ENCODE measurements at places on chromosomes 16 and 17.

DNA sequence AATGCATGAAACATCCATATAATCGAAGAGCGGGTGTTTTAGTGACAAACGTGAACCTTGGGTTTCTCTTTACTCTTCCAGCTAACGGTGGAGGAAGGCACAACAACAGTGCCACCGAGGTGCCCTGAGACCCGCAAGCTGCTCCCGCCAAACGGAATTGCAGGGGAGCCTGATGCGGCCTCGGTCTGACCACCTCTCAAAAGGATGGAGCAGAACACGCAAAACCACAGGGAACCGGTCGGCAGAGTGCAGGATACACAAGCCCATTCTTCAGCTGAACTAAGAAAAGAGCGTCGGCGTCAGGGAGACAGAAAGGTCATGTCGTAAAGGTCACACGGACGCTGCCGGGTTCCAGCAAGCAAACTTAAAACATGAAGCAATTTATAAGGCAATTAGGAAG, 109.5 kb upstream of the ZNF750 start:
- H3K36me3 ChIP-seq: peaks cover 73% of the 10 kb centered on the region
- H3K4me3 ChIP-seq: no peak overlapping the region
- DNase-seq: no peak
- no peaks in the 10 kb centered on the region for H3K27me3 ChIP-seq
- no peaks in the 10 kb centered on the region for H3K4me1 ChIP-seq

GRCh38 chr17:69401251-69401650, 13.2 kb upstream of the MAP2K6 start:
- no peaks in the 10 kb centered on the region for H3K36me3 ChIP-seq
- H3K4me3 ChIP-seq: no peak overlapping the region
- no peaks in the 10 kb centered on the region for H3K4me1 ChIP-seq
- peaks cover 3% of the 10 kb centered on the region for H3K27me3 ChIP-seq
- H3K27ac ChIP-seq: no peak overlapping the region

DNA sequence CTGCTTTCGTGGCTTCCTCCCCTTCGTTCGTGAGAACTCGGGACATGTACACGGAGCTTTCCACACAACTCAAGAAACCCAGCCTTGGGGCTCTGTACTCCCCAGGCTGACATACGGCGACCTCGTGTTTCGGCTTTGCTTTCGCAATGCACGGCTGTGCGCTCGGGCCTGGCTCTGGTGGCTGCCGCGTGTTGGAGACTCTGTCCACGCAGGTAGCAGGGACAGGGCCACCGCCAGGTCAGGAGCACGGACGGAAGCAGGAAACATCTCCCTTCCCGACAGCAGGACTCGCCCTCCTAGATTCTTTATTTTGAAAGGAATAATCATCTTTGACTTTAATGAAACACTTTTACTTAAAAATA, 17.3 kb downstream of the UTS2R start:
- peaks cover 2% of the 10 kb centered on the region for H3K36me3 ChIP-seq
- H3K27me3 ChIP-seq: no peaks in the 10 kb centered on the region
- H3K27ac ChIP-seq: no peak overlapping the region

GRCh38 chr16:1447965-1448364, 3.6 kb upstream of the CCDC154 start:
- no peak overlapping the region for H3K4me3 ChIP-seq
- H3K27me3 ChIP-seq: no peaks in the 10 kb centered on the region
- no peaks in the 10 kb centered on the region for H3K36me3 ChIP-seq
- H3K4me1 ChIP-seq: no peaks in the 10 kb centered on the region
- DNase-seq: no peak
- no peak overlapping the region for H3K27ac ChIP-seq

DNA sequence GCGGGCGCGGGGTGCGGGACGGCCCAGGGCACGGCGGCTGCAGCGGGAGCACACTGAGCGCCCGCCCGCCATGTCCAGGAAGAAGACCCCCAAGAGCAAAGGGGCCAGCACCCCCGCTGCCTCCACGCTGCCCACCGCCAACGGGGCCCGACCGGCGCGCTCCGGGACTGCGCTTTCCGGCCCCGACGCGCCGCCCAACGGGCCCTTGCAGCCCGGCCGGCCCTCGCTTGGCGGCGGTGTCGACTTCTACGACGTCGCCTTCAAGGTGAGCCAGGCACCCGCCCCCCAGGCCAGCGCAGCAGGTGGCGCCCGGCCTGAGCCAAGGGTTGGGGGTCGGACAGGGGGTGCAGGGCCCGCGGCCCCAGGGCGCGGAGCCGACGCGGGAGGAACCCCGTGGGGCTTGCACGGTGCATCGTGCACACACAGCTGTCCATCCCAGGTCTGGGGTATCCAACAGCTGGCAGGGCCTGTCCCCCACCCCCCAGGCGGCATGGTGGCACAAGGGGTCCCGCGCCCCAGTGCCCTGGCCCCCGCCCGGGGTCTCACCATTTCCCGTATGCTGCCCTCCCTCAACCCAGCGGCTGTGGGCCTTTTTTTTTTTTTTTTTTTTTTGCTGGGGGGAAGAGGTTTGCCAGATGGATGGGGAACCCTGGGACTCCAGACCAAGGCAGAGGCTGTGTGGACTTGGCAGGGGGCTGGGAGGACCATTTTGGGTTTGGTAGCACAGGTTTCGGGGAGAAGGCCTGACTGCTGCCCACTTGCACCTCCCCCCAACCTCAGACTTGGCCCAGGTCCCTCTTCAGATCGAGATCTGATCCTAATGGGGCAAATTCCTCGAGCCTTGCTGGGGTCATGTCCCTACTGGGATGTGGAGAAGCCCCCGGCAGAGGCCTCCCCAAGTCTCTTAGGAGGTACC, 547 bp downstream of the RAB26 start:
- peak overlapping the region; percentile 38 for H3K4me3 ChIP-seq
- DNase-seq: peak; percentile 61
- peaks cover 15% of the 10 kb centered on the region for H3K4me1 ChIP-seq
- peaks cover 30% of the 10 kb centered on the region for H3K36me3 ChIP-seq
- no peak overlapping the region for H3K27ac ChIP-seq
- no peaks in the 10 kb centered on the region for H3K27me3 ChIP-seq

DNA sequence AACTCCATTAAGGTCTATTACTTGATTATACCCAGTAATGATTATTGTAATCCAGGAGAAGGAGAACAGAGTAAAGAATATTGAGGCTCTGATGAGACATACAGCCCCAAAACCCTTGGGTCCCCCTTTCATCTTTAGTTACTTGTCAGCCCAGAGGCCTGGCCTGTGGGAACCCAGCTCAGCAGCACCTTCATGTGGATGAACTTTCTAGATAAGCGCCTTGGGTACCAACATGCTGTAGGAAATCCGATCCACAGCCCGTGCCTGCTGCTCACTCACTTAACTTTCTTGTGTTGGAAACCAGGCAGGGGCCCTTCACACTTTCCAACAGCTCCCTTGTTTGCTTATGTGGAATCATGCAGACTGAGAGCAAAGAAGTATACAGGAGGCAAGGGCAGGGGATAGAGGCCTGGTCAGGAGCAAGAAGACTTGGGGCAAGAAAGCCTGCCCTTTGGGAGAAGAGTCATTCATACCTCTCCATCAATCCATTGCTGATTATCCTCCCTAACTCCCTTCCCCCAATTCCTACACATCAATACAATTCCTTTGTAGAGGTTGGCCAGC, 64.0 kb upstream of the SOX9 start:
- no peaks in the 10 kb centered on the region for H3K4me1 ChIP-seq
- H3K27ac ChIP-seq: no peak overlapping the region
- no peaks in the 10 kb centered on the region for H3K36me3 ChIP-seq
- no peaks in the 10 kb centered on the region for H3K27me3 ChIP-seq

DNA sequence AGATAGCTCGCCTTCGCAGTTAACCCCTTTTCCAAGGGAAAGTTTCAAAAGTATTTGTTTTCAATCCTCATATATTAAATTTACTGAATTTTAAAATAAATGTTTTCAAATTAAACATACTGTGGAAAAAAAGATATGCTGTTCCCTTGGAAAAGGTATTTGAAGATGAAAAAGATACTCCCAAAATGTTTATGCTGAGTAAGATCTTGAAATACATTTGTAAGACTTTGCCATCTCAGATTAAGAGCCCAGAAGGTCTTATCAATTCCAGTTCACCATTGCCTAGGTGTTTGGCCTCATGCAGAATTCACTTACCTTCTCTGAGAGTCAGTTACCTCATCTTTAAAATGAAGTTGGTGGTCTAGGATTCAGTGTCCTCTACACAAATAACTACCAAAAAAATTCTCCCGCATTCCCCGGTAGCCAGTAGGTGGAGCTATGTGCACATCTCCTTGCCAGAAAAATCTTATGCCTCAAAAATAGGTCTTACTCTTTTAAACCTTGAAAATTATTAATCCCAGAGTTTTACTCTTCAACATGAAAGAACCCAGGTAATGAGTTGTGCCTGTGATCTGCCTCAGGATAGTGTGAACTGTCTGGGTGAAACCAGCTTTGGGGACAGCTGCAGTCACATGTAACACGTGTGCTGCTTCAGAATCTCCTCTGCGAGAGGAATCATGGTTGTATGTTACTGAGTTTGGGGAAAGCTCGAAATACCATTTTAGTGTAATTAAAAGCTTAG, 178.3 kb downstream of the MRTFB start:
- peaks cover 27% of the 10 kb centered on the region for H3K36me3 ChIP-seq
- H3K4me3 ChIP-seq: no peak overlapping the region
- H3K4me1 ChIP-seq: peaks cover 4% of the 10 kb centered on the region
- no peaks in the 10 kb centered on the region for H3K27me3 ChIP-seq

DNA sequence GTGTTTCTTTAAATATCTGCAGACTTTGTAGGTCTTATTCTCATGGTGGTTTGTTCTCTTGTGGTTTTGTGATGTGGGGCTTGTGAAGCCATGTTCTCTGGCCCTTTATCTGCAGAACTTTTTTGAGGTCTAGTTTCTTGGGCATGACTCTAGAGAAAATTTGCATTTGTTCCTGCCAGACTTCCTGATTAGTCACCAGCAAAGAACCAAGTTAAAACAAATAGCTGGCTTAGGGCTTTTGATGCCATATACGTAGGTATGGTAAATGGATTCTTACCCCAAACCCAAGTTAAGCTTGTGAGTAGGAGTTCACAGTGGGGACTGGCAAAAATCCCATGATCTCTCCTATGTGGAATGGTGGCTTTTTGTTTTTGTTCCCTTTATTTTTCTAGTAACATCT, 68.7 kb upstream of the IRX3 start:
- no peak overlapping the region for H3K27ac ChIP-seq
- H3K27me3 ChIP-seq: peaks cover 16% of the 10 kb centered on the region
- no peaks in the 10 kb centered on the region for H3K36me3 ChIP-seq
- no peak overlapping the region for H3K4me3 ChIP-seq
- H3K4me1 ChIP-seq: no peaks in the 10 kb centered on the region

- no peaks in the 10 kb centered on the region for H3K36me3 ChIP-seq
- H3K4me1 ChIP-seq: no peaks in the 10 kb centered on the region
- H3K27ac ChIP-seq: no peak overlapping the region
- DNase-seq: no peak
- H3K27me3 ChIP-seq: no peaks in the 10 kb centered on the region
- no peak overlapping the region for H3K4me3 ChIP-seq
Measured at GRCh38 chr17:64687961-64688360, 25.9 kb upstream of the SMURF2 start.

DNA sequence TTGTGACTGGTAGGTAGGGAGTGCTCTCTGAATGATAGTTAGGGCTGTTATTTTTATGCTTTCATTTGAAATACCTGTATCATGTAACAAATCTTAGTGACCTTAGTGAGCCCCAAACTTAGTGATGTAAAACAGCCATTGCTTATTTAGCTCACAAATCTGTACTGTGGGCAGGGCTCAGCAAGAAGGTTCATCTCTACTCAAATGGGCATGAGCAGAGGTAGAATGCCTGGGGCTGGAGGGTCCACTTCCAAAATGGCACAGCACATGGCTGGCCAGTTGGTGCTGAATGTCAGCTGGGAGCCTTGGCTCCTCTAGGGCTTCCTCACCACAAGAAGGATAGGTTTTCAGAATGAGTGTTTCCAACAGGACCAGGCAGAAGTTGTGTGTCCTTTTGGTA, 49.3 kb upstream of the FOXF1 start:
- peaks cover 7% of the 10 kb centered on the region for H3K27me3 ChIP-seq
- H3K4me3 ChIP-seq: no peak overlapping the region
- DNase-seq: no peak
- no peak overlapping the region for H3K27ac ChIP-seq

- H3K4me1 ChIP-seq: peaks cover 72% of the 10 kb centered on the region
- no peaks in the 10 kb centered on the region for H3K27me3 ChIP-seq
- DNase-seq: no peak
- no peak overlapping the region for H3K4me3 ChIP-seq
- H3K36me3 ChIP-seq: no peaks in the 10 kb centered on the region
- H3K27ac ChIP-seq: no peak overlapping the region
Measured at GRCh38 chr17:77366558-77367245, 225.9 kb downstream of the SEC14L1 start.

- H3K36me3 ChIP-seq: no peaks in the 10 kb centered on the region
- H3K4me3 ChIP-seq: no peak overlapping the region
- H3K4me1 ChIP-seq: no peaks in the 10 kb centered on the region
- H3K27me3 ChIP-seq: no peaks in the 10 kb centered on the region
- no peak for DNase-seq
- H3K27ac ChIP-seq: no peak overlapping the region
Measured at GRCh38 chr17:13240851-13241250, 223.0 kb upstream of the ELAC2 start.

- H3K27me3 ChIP-seq: no peaks in the 10 kb centered on the region
- no peak overlapping the region for H3K4me3 ChIP-seq
- no peaks in the 10 kb centered on the region for H3K36me3 ChIP-seq
- H3K27ac ChIP-seq: no peak overlapping the region
- no peak for DNase-seq
Measured at GRCh38 chr16:19831678-19832077, 53.0 kb downstream of the GPRC5B start.

GRCh38 chr16:15450624-15451023, 16.2 kb downstream of the BMERB1 start:
- H3K4me1 ChIP-seq: no peaks in the 10 kb centered on the region
- no peak for DNase-seq
- peaks cover 6% of the 10 kb centered on the region for H3K27me3 ChIP-seq
- no peak overlapping the region for H3K4me3 ChIP-seq

DNA sequence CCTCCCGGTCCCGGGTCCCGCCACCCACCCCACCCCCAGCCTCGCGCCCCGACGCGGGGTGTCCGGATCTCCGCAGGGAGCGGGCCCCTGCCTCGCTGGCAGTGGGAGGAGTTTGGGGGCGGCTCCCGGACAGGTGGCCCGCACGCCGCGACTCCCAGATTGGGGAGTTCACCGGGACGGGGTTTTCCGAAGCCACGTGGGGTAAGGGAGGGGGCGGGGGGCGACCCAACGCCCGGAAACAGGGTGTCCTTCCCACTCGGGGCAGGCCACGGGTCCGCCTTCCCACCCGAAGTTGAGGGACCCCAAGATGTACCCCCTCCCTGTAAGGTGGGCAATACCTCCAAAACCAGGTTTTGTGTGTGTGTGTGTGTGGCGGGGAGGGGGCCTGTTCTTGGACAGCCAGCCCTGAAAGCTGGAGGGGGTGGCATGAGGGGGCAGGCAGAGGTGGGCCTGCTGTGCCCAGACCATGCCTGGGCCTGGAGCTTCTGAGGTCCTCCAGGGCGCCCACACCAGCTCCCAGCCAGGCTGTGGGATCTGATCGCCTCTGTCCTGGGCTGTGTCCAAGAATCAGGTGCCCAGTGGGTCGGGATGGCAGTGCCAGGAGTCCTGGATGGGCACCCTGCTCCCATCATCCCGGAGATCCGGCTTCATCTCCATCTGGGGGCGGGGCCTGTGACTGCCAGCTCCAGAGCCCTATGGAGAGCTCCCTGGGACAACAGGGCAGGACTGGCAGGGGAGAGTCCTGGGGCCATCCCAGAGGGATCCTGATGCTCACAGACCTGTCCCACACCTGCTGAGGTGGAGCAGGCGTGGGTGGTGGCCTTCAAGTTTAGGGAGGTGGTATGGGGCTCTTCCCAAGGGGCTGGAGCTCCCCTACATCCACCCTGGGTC, 767 bp downstream of the SYNGR2 start:
- peak; percentile 78 for DNase-seq
- H3K4me3 ChIP-seq: peak overlapping the region; percentile 71
- peaks cover 34% of the 10 kb centered on the region for H3K36me3 ChIP-seq
- H3K4me1 ChIP-seq: peaks cover 42% of the 10 kb centered on the region
- peak overlapping the region; percentile 55 for H3K27ac ChIP-seq

- H3K4me1 ChIP-seq: peaks cover 7% of the 10 kb centered on the region
- H3K27ac ChIP-seq: no peak overlapping the region
- DNase-seq: no peak
Measured at GRCh38 chr17:14061666-14062560, 7.4 kb upstream of the COX10 start.
